ENCODE measurements at places on chromosomes 12 and 14.

DNA sequence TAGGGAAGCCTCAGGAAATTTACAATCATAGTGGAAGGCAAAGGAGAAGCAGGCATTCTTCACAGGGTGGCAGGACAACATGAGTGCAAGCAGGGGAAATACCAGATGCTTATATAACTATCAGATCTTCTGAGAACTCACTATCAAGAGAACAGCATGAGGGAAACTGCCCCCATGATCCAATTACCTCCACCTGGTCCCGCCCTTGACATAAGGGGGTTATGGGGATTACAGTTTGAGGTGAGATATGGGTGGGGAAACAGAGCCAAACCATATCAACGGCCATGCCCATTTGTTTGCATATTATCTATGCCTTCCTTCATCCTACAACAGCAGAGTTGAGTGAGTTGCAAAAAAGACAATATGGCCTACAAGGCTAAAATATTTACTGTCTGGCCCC lies 140.2 kb upstream of the CCDC196 start:
- no peak for DNase-seq

DNA sequence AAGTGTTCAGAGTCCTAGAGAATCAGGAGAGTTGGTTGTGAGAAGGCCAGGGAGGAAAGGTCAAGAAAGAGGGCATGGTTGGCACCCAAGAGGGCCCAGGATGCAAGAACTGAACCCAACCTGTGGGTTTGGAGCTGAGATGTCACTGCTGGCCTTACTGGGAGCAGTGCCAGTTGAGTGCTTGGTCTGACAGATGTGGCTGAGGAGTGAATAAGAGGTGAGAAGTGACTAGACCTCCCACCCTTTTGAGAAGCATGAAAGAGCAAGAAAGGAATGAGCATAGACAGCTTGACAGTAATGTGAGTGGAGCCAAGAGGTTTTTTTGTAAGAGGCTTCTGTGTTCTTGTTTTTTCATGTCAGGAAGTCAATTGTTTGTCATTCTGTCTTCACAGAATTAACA lies 95.3 kb downstream of the FGD4 start:
- DNase-seq, result no peak

DNA sequence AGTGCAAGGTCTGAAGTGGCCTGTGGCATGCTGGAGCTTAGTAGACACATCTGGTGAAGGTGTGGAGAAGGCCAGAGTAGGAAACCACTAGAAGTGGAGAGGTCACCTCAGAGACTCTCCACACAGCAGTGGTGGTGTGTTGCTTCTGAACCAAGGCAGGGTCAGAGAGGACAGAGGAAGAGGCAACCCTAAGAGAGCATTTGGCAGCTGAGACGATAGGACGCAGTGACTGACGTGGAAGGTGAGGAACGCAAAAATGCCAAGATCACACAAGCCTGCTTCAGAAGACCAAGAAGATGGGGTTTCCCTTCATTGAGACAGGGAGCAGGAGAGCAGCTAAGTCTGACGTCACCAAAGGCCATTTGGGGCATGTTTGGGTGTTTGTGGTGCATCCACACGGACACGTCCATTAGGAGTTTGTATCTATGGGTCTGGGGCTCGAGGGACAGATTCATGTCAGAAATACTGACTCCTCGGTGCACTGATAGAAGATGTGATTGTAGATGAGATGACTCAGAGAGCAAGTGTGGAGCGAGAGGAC lies 338.1 kb downstream of the CACNA1C start:
- no peak for DNase-seq

GRCh38 chr14:60563113-60563512 lies 54.2 kb downstream of the SIX6 start:
- no peak for DNase-seq

DNA sequence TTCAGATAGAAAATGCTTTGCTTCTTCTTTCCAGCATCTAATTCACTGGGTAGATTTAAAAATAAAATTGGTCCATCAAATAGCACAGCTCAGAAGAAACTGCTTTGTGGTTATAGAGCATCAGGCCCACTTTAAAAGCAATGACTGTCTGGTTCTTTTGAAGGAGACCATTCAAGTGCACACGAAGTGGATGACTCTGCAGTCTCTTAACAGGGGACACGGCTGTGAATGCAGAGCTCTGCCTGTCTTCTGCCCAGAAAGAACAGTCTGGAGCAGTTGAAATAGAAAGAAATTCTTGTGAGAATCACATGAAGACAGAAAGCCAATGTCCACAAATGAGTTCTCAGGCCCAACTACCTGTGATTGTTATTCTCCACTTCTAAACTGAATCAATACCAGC lies 138.7 kb upstream of the PLEKHA5 start:
- DNase-seq, result no peak

DNA sequence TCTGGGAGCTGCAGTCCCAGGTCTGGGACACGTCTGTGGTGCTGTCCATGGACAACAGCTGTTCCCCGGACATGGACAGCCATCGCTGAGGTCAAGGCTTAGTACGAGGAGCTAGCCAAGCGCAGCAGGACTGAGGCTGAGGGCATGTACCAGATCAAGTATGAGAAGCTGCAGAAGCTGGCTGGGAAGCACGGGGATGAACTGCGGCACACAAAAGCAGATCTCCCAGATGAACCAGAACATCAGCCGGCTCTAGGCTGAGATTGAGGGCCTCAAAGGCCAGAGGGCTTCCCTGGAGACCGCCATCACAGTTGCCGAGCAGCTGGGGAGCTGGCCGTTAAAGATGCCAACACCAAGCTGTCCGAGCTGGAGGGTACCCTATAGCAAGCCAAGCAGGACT lies 375.3 kb downstream of the SEC23A start:
- DNase-seq, result no peak

GRCh38 chr12:9784816-9785215 lies 24.1 kb upstream of the CD69 start:
- DNase-seq, result no peak

GRCh38 chr14:89284333-89285058 lies 132.5 kb downstream of the FOXN3 start:
- DNase-seq, result no peak

GRCh38 chr12:32482226-32482625 lies 82.9 kb downstream of the FGD4 start:
- no peak for DNase-seq

GRCh38 chr14:99318091-99318958 lies 46.3 kb upstream of the BCL11B start:
- no peak for DNase-seq

GRCh38 chr12:4288296-4289131 lies 15.0 kb downstream of the CCND2 start:
- no peak for DNase-seq

DNA sequence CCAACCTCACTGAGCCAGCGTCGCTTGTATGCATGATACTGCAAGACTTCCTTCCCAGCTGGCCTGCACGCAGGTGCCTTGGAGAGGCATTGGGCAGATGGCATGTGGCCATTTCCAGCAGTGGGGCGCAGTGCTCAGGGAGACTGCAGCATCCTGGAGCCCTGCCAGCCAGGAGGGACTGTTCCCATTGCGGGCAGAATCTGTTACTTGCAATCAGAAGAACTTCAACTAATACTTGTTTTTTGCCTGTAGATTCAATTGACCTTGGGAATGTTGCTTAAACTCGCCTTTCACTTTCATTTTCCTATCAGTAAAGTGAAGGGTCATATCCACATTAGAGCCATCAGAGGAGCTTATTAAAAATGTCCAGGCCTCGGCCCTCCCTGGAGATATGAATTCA lies 29.8 kb downstream of the ANKRD9 start:
- peak; percentile 32 for DNase-seq

DNA sequence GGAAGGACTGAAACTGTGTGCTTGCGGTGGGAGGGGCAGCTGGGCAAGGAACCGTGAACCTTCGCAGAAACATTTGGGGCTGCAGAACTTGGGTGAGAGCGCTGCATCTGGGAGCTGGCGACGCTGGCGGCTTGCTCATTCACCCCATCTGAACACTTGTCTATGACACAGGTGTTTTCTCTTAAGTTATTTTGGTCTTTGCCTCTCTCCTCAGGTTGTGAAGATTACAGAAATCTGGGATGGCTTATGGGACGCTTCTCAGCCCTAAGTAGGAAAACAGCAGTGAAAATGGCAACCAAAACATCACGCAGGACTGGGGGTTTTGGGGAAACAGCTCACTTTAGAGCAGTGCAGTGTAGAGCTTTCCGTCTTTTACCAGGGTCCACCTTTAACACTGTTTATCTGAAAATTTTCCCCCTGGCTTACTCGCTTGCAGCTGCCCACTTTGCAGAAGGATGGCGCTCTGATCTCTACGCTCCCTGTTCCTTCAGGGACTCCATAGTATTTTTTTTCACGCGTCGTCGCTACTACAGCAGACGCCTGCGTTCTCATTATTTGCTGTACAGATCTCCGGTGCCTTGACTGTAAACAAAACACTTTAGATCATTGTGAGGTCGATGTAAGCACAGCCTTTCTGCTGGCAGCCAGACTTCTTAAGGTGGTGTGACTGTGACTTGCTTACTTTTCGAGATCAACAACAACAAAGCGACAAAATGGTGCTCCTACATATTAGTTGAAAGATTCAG lies 2.7 kb upstream of the CDKN1B start:
- peak; percentile 57 for DNase-seq

GRCh38 chr12:104339663-104340062 lies 36.1 kb downstream of the EID3 start:
- no peak for DNase-seq

DNA sequence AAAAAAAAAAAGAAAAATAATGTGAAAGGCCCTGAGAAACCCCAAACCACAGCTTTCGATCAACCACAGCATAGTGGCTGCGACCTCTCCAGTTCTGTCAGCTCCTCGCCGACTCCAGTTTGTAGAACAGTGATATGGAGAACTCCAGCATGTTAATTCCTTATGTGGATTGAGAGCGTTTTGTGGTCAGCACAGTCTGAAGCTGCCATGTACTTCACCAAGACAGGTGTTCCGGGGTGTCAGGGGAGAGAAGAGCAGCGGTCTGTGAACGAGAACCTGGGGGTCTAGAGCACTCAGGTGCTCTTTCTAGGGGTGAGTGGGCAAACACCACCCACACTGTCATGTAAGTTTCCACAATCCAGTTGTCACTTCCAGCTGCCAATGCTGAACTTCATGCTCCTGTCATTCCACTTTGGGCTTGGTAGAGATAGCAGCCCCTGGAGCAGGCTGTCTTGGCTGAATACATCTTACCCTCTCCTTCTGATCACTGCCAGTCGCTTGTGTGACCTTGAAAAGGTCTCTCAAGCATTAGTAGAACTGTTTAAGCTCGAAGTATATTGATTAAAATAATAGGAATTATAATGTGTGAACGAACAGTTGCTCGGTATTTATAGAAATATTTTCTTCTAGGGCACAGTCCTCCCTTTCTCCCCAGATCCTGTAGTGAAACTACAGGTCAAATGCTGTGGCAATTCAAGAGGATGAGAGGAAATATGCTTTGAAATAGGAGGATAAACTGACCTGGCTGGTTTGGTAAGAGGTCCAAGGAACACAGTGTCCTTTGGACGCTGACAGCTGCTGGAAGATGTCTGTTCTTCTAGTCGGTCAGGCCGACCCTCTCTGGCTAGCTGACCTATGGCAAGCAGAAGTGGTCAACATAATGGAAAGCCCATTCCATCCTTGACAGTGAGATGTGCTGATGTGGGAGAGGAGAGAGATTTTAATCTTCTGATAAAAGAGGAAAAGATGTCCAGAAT lies 15.7 kb upstream of the MAX start:
- no peak for DNase-seq

DNA sequence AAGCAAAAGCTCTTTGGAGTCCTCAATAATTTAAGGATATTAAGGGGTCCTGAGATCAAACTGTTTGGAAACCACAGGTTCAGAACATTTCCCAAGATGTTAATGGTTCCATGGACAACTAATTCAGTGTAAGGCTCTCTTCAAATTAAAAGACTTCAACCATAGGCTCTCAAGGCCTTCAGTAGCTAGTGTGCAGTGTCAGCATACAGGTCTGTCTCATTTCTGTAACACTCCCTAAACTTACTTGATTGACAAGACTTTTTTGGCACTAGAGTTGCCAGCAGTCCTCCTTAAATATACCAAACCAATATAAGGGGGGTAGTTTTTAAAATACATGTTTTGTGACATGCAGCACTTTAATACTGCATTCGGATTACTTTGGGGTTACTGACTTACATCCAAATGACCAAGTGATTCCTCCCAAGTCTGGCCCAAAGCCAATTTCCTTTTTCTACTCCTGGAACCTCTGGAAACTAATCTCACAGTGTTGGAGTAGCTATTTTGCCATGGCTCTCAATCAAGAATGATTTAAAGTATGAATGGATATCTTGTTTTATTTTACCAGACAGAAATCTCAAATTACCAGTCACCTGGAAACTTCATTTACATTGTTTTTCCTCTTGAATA lies 22.7 kb downstream of the CSRP2 start:
- no peak for DNase-seq

DNA sequence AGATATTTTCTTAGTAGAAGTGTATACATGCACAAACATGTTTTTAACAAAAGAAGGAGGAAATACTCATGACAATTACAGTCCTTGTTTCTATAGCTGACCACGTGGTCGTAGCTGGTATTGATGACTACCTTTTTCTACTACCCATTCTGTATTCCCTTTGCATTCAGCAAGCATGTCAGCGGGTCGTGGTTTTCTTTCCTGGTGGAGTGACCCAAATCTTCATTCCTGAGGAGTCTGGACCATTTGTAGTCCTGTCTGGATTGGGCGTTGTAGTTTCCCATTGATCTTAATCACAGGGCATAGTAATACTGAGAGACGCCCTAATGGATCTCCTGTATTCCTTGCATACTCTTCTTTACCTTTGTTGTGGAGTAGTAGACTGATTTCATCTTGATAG lies 472.1 kb upstream of the RGS6 start:
- DNase-seq, result no peak

DNA sequence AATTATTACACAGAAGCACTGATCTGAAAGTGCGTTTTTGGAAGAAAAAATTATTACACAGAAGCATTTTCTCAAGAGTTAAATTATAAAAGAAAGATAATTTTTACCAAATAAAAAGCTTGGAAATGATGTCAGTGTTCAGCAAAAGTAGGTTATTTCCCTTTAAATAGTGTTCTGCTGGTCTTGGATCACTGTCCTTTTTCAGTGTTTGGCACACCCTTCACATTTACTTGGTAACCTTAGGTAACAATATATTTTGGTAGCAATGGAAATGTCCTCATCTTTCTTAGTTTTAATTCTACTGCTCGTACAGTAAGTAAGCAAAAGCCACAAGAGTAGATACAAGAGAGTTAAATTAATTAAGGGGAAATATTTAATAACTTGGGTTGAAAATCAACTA lies 40.3 kb downstream of the FERMT2 start:
- DNase-seq, result no peak

- no peak for DNase-seq
Measured at GRCh38 chr12:18696971-18697602, 40.7 kb downstream of the PLCZ1 start.

GRCh38 chr12:58459191-58459590 lies 461.1 kb downstream of the LRIG3 start:
- DNase-seq, result no peak

- no peak for DNase-seq
Measured at GRCh38 chr12:43221216-43221615, 330.8 kb downstream of the ADAMTS20 start.
